ENCODE measurements at places on chromosomes 3 and 15.
A peak's percentile ranks its signal among the peaks of the same experiment; 100 is the strongest.

- peak; percentile 2 for DNase-seq
Observed at GRCh38 chr3:123521179-123521969, 63.5 kb downstream of the HACD2 start.

GRCh38 chr3:7687428-7688147 is 814.0 kb upstream of the LMCD1 start:
- DNase-seq, result no peak

DNA sequence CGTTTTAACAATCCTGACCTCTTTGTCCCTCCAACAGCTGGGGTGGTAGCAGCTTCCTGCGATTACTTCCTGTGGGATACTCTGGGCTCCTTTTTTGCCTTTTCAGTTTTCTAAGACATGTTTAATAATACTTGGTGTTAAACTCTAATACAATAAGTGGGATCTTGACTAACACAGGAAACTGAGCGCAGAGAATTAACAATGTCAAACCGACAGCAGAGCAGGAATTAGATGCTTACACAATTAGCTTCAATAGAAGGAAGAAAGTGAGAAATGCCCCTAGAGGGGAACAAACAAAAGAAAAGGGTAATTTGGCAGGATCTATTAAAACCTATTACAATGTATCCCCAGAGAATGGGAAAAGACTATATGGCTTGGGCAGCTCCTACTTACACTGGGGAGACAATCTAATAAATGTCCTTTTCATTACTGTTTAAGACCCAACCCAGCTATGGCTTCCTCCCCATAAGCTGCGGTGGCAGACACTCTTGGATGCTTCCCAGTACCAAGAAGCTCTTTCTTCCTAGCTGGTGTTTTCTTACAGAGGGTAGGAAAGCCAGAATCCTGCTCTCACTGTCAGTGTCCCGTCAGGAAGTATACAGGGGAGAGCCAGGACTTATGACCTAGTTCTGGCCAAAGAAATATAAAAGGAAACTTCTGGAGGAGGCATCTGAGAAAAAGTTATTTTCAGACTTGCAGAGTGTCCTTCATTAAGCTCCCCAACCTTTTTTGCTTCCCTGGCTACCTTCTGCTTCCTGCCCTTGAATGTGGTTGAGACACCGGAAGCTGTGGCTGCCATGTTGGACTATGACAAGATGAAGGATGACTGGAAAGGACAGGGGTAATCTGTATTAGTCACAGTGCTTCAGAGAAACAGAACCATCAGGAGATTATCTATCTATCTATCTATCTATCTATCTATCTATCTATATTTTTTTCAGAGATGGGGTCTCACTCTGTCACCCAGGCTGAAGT is 194.1 kb upstream of the KBTBD8 start:
- DNase-seq, result no peak

DNA sequence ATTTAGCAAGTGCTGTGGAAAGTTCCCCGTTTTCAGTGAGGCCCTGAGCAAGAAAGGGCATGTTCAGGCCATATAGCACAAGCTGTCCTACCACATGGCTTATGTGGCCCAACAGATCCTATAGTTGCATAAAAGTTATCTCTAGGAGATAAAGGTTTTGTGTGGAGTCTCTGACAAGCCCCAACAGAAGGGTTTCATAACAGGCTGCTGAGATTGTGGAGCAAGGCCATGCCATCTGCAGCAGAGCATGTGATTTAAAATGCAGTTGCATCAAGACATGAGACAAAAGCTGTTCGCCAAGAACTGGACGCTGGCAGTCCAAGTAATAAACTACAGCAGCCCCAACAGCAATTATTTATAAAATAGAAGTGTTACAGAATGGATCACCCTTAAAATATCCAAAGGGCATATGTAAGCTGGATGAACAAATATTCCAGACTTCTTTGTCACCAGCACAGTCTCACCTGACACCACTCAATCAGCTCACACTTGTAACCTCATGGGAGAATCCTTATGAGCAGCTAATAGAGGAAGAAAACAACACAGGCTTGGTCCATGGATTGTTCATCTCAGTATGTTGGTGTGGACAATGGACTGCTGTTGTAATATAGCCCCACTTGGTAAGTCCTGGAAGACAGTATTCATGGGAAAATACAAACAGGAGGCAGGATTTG is 14.4 kb upstream of the CLDN1 start:
- DNase-seq, result no peak

GRCh38 chr3:174270841-174271240 is 588.3 kb upstream of the NAALADL2 start:
- DNase-seq, result peak; percentile 65

GRCh38 chr3:126685493-126685892 is 18.5 kb upstream of the CHCHD6 start:
- DNase-seq, result no peak

All from fibroblast of skin of left quadriceps (primary cell).